ENCODE measurements at places on chromosomes 2 and 18.

- DNase-seq, result no peak
Measured at GRCh38 chr18:74817576-74817975, 219.9 kb downstream of the ZNF407 start.

DNA sequence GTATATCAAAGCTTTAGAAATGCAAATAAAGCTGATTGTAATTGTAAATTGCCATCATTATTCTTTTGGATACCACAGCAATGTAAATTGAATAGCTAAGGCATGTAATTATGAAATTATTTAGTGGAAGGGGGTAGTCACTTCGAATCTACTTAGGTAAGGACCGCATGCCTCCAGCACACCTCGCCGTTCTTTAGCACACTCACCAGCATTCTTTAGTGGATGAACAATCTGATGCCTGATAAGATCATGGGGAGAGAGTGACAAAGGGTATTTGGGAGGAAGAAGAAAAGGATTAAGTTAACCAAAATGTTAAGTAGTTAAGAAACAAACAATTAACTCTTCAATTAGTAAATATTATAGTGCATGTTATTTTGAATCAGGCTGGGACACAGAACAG is 46.4 kb upstream of the DSC1 start:
- no peak for DNase-seq

- no peak for DNase-seq
Measured at GRCh38 chr2:85844486-85844885, 44.3 kb downstream of the ST3GAL5 start.

- DNase-seq, result peak; percentile 40
Measured at GRCh38 chr2:9629222-9630116, 1.3 kb downstream of the YWHAQ start.

DNA sequence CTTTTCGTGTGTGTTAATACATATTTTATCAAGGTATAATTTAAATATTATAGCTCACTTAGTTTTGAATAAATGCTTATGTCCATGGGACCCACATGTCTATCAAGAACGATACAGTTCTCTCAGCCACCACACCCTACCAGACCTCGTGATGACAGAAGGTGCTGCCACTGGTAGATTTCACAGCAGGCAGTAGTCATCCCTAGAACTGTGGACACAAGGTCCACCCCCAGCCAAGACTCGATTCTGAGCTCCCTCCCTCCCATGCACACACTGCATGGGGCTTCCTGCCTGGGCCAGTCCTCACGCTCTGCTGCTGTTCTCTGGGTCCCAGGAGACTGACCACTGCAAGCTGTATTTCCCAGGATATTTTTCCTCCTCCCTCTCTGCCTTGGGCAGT is 26.5 kb upstream of the CREB1 start:
- peak; percentile 50 for DNase-seq

- DNase-seq, result peak; percentile 74
Measured at GRCh38 chr2:88874063-88874657, 182.7 kb downstream of the RPIA start.

GRCh38 chr2:218184331-218184730 is 17.6 kb upstream of the CXCR1 start:
- DNase-seq, result no peak

DNA sequence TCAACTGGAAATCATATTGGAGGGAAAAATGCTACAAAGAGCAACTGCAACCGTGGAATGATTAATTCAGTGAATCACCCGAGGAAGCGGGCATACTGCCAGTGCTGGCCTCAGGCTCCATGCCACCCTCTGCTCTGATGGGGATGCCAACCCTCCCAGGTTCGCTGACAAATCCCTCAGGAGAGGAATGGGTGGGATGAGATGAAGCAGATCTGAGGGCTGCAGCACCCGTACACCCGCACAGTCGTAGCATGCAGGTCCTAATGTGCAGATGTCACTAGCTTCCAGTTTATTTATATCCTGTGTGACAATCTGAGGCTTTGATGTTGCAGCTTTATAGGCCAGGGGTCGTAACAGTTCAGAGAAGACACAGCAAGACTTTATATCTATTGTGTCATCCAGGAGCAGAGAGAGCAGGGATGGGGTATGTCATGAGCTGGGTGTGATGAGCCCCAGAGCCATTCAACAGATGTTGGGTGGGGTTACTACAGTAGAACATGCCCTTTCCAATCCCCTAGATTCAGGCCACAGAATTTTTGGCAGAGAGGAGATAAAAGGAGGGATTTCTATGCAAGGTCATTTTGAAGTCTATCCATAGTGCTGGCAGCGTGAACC is 44.6 kb downstream of the DPP4 start:
- no peak for DNase-seq

GRCh38 chr2:143939626-143940330 is 580.1 kb downstream of the ZEB2 start:
- no peak for DNase-seq

DNA sequence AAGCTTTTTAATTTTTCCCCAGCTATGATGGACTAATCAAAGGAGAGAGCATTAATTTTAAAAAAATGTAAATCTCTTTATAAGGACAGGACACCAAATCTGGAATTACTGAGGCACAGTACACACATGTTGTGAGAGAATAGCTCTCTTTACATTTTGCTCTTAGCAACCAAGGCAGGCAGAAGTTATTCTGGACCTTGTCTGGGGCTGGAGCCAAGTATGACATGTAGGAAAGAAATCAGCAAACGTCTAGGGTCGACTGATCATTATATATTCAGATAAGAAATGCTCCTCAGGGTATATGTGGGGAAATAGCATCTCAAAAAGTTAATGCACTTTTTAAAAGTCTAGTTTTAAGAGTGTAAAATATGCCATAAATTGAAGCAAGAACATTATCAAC is 1330.0 kb upstream of the CELF4 start:
- DNase-seq, result no peak

- no peak for DNase-seq
Measured at GRCh38 chr2:157236404-157236803, 21.1 kb upstream of the GALNT5 start.

GRCh38 chr2:95389245-95390119 is 13.0 kb upstream of the FAHD2A start:
- peak; percentile 30 for DNase-seq

DNA sequence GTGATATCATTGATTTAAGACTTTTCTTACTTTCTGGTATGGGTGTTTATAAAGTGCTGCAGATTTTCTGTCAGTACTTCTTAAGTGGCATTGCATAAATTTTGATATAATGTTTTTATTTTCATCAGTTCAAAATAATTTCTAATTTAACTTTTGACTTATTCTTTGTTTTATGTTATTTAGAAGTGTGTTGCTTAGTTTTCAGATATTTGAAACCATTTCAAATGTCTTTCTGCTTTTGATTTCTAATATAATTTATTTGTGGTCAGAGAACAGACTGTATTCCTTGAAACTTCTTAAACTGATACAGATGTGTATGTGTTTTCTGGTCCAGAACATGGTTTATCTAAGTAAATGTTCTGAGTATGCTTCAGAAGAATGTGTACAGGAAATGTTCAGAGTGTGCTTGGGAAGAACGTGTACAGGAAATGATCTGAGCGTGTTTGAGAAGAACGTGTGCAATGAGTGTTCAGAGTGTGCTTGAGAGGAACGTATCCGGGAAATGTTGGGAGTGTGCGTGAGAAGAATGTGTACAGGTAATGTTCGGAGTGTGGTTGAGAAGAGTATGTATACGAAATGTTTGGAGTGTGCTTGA is 265.7 kb upstream of the HS6ST1 start:
- no peak for DNase-seq

- DNase-seq, result no peak
Measured at GRCh38 chr18:78696698-78697435, 282.8 kb upstream of the SALL3 start.

DNA sequence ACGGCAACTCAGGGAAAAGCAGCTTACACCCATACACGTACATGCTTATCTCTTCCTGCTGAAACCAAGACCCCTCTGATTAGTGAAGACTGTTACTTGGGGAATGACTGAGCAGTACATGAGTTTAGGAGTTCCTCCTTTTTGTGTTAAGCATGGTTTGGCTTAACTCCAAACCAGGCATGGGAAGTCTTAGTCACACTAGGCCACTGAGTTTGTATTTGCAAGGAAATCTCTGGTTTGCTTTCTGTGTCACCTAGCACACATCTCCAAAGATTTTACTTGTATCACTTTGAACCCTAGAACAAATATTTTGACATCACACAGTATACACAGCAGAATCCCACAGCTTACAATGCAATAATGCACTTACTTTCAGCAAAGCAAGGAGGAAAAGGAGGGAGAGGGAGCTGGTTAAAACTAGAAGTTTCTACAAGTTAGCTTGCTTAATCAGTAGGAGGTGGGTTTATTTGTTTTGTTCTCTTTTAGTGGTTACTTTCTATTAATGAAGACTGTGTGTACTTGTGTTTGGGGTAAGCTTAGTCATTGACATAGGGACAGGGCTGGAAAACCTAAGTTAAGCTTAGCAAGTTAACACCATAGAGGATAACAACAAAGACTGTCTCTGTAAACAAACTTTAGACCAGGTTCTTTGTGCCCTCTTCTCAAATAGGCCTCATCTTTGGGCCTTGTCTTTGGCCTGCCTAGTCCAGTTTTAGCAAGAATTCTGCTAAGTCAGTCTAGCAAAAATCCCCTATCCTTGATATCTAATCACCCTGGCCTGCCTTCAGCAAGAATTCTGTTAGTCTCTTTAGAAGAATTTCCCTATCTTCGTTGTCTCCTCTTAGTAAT is 219.4 kb downstream of the MREG start:
- peak; percentile 12 for DNase-seq

DNA sequence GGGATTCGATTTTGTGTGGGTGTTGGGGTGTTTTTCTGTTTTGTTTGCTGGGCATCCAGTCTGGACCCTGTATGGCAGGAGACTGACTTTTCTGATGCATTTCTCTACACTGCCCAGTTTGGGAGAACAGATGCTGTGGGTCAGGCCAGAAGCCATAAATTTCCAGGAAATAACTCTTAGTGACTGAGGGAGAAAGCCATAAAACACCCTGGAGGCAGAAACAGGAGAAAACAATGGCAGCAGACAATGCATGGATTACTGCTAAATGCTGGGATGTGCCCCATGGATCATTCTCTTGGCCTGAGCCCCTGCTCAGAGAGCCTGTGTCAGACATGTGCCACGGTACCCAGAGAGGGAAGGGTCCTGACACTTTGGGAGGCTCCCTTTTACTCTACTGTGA is 133.6 kb upstream of the CAPN13 start:
- DNase-seq, result no peak

DNA sequence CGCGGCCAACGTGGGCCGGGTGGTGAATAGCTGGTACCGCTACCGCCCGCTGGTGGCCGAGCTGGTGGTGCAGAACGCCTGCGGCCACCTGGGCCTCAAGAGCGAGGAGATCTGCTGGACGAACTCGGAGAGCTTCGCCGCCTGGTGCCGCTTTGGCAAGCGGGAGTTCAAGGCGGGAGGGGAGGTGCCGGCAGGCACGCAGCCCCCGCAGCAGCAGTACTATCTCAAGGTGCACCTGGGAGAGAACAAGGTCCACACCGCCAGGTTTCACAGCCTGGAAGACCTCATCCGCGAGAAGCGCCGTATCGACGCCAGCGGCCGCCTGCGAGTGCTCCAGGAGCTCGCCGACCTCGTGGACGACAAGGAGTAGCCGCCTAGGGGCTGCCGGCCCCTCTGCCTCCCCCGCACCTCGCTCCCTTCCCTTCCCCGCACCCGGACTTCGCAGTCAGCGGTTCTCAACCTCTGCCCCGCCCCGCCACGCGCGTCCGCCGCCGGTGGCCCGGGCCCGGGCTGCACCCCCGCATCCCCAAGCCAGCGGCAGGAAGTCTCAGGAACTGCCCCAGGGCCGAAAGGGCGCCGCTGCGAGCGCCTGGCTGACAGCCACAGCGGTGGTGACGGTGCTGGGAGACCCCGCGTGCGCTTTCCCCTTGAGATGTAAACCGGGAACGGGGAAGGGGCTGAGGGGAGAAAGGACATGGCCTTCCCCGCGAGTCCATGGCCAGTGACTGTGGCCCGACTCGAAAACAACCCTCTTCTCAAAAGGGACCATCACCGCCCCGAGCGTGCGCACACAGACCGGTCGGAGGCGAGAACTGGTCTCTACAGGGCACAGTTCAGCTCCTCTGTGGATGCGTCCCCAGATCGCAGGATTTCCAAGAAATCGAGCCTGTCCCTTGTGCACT is 2.2 kb downstream of the LRATD1 start:
- no peak for DNase-seq

DNA sequence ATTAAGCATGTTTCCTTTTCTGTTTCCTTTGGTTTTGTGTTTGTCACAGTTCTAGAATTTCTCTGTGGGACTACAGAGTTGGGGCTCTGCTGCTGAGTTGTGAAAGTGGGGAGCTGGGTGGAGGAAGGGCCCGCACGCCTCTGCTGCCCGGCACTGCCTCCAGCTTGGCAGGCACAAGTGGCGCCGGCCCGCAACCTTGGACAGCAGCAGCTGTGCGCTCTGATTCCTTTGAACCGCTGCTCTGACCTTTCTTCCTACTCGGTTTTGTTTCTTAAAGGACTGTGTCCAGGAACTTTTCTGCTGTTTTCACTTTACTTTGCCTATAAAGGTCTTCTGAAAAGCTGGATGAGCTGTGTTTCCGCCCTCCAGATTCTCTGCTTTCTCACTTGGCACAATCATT is 137.6 kb upstream of the ALPP start:
- no peak for DNase-seq

DNA sequence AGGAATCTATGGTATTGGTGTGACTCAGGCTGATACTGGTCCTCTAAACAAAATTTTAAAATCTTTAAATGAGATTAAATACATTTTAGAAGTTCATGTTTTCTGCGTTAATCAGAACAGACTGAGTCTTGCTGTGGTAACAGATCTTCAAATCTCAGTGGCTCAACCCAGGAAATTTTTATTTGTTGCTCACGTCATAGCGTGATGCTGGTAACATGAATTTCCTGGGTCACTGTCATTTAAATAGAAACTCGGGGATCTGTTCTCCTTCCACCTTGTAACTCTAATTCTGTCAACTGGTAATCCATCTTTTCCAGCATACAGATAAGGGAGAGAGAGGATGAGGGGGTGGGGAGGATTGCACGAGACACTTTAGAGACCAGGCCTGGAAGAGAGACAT is 90.0 kb downstream of the CDC42EP3 start:
- no peak for DNase-seq

- no peak for DNase-seq
Measured at GRCh38 chr2:216151313-216152025, 42.3 kb downstream of the XRCC5 start.

GRCh38 chr2:202067589-202067988 is 5.5 kb upstream of the KIAA2012 start:
- DNase-seq, result no peak

DNA sequence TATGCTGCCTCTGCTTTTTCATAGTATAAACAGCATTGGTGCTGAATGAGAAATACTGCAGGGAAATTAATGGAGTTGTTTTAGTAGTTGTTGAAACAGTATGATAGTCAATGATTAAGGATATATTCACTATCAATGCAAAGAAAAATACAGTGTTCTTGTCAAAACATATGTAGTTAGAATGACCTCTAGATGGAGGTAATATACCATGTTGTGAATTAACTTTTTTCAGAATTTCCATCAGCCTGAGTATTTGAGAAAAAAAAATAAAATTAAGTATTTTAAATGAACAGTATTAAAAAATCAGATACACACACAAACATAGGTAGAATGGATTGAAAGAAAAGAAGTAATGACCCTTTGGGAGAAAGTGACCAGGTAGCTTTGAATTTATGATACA is 59.5 kb downstream of the RMDN2 start:
- no peak for DNase-seq

All from hematopoietic multipotent progenitor cell treated with erythropoietin and hydrocortisone succinate and interleukin-3 and kit ligand, for 17 days (in vitro differentiated cells).